ENCODE measurements at places on chromosomes 4 and X.

GRCh38 chr4:83522239-83522638 is 13.7 kb upstream of the GPAT3 start:
- no peak for DNase-seq

DNA sequence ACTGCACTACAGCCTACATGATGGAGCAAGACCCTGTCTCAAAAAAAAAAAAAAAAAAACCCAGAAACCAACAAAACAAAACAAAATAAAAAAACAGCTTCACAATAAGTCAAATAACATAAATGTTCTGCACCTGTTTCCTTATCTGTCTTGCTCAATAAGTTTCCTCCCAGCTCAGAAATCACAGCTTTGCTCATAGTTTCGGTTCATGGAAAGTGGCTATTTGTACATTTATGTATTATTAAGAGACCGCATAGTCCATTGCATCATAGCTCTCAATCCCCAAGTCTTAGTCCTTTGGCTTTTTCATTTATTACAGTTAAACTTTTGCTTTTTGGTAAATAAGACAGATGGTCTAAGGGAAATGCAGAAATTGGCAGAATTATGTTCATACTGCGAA is 24.4 kb upstream of the CFAP299 start:
- DNase-seq, result peak; percentile 37

DNA sequence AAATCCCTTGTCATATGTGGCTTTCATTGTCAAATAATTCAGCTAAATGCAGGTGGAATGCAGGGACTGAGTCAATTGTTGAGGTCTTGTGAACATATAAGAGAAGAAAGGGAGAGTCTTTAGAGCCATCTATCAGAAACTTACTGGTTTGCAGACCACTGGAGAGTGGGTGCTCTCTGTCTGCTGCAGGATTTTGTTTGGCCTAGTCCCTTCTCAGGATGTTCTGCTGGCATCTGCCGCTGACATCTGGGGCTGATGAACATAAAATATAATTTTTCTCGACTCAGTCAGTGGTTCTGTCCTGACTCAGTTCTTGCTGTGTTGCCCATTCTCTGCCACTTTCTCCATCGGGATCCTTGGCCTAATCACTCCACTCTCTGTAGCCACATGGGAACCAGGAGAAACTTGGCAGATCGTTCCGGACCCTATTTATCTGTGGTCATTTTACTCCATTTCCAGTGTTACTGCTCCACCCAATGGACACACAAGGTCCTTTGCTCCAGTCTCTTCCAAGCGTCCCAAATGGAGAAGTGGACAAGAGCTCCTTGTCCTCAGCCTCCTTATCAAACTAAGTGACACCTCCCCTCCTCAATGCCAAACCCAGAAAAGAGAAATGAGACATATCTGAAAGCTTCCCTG is 436.2 kb downstream of the FAT4 start:
- DNase-seq, result no peak

DNA sequence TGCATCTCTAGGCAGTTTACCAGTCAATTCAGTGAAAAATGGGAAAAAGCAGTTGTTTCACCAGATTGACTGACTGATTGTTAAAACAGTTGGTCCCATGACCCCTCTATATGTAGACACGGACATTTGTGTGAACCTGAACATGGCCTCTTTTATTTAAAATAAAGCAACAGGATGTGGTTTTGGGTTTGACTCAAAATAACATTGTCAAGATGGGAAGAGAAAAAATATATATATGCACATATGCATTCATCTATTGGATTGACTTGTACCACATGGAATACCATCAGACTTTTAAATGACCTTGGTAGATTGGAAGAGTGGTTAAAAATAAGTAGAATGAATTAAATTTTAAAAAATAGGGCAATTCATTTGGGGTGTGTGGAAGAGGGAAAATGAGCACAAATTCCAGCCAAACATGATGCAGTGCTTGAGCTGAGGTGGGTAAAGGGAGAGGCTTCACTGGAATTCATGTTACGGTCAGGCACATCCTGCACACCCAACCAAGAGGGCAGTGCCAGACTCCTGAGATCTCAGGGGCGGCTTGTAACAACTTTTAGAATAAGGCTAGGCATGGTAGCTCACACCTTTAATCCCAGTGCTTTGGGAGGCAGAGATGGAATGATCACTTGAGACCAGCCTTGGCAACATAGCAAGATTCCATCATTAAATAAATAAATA is 560.7 kb upstream of the TENM3 start:
- no peak for DNase-seq

DNA sequence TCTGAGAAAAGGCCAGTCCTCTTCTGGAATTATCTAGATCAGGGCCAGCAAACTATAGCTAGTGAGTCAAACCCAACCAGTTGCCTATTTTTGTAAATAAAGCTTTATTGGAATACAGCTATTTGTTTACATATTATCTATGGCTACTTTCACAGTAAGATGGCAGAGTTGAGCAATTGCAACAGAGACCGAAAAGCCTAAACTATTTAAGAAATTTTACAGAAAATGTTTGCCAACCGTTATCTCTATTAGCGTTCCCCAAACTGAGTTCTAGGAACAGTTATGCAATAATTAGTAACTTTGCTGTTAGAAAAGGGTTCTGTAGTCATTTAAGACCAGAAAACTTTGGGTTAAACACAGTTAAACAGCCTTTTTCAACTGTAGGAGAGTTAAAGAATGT is 10.5 kb downstream of the TEX13B start:
- no peak for DNase-seq

- peak; percentile 12 for DNase-seq
Observed at GRCh38 chr4:932713-933070, 432 bp downstream of the TMEM175 start.

DNA sequence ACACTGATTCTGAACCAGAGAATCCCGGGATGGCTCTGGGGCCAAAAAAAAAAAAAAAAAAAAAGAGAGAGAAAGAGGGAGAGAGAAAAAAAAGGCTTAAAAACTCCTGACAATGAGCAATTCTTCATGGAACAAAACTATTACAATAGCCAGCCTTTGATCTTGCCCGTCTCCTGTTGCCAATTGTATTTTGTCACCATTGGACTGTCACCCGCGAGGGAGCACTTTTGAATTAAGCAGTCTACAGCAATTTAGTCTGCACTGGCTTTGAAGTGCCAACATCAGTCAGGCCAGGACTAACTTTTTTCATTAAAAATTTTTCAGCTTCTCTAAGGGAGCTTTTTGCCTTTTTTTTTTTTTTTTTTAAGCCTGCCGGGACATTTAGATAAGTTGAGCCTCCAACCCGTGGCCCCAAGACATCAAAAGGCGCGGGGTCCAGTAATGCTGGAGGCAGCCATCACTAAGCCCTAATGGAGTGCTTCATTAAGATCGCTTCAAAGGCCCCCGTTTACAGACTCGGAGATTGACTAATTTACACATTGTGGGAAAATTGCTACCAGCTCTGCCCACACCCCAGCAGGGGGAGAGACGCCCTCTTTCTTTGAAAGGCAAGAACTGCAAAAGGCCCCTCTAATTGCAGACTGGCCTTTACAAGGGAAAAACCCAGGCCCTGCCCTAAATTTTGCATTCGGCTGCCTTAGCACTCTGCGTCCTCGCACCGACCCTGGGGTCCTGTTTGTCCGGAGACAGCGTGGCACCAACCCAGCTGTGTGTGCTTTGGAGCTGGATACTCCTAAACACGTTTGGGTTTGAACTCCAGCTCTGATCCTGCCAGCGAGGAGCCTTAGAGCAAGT is 98.1 kb upstream of the MSX1 start:
- no peak for DNase-seq

DNA sequence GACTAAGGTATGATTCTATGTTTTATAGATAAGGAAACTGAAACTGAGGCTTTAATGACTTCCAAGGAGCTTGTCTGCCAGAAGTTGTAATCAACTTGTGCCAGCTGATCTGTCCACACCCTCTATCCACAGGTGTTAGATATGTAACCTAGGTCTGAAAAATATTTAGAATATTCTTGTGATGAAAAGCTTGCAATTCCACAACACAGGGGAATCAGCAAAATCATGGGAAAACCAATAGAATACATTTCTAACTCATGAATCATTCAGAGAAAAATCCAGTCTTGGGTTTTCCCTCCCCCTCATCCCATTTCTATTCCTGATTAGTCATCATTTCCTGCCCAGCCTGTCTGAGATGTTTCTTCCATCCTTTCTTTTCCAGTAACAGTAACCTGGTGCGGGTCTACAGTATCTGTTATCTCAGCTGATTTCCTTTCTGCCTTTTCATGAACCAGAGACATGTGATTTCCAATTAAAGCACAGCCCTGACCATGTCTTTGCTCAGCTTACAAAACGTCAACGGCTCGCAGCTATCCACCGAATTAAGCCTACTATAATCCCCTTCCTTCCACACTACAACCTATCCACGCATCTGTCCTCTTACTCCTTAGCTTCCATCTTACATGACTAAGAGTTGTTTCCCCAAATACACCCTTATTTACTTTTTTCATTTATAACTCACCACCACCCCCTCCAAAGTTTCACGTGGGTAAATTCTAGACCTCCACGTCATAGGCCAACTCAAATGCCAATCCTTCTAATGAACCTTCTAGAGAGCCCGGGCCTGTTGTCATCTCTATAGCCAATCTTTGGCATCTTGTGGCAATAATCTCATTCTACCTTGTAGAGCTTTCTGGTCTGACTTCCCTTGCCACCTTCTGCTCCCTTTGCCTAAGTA is 961 bp upstream of the NOCT start:
- DNase-seq, result peak; percentile 87

GRCh38 chrX:81489987-81490386 is 288.1 kb downstream of the SH3BGRL start:
- no peak for DNase-seq

GRCh38 chrX:11557120-11557519 is 108.6 kb downstream of the ARHGAP6 start:
- DNase-seq, result no peak
